Large intestine (tissue), 12 donors: ENCODE measurements at places on chromosomes 4 and X. TPM values are rescaled to one million over a fixed set of nuclear protein-coding genes. Genes with fewer than 3 reads are reported as not detected.

DNA sequence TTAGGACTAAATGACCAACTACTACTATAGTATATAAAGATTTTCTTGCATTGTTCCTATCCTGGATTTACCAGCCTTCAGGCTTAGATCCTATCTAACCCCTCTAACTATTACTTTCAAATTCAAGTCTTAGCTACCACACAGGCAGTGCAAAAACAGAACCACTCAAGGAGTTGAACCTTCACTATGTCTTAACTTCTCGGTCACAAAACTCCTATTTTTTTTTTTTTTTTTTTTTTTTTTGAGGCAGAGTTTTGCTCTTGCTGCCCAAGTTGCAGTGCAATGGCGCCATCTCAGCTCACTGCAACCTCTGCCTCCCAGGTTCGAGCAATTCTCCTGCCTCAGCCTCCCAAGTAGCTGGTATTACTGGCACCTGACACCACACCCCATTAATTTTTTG, 6.3 kb upstream of the FAM200B start:
- no peak for DNase-seq

Gene CTAG1A
- not detected for polyA plus RNA-seq

DNA sequence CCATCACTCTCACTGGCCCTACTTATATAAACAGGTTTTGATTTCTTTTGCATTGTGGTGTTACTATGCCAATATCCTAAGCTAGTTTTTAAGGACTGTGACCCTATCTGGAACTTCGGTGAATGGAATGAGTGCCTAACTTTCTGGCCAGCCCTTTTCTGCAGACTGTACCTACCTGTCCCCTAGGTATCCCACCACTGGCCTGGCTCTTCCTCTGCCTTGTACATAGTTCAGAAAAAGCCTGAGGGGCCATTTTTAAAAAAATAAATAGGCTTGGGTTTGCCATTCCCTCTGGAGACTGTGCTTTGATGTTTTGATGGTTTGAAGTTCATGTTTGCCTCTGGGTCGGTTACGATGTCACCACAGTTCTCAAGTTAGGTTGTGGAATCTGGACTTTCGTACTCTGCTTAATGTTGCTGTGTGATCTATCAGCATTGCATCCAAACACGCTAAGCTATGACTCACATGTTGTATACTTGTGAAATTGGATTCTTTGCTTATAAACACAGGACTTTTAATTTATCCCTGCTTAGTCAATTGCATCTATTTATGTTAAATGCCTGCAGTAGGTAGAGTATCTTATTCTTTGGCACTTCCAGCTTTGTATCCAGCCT, 182.0 kb downstream of the ANKRD50 start:
- DNase-seq: peak; percentile 91

DNA sequence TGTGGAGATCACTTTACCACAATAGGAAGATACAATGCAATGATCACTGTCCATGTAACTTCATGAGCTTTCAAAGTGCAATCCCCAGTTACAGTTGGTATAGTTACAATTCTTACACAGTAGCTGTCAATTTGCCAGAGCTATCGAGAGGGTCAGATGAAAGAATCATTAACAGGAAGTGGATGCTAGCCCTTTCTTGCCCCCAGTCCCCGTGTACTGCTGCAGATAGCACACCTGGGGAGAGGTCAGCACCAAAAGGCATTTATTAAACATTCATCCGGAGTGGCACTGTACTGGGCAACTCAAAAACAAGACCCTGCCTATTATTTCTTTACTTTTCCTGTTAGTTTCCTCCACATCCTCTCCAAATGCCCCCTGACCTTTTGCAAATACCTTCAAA, 47.7 kb downstream of the SOD3 start:
- no peak for DNase-seq

- no peak for DNase-seq
Measured at GRCh38 chr4:92776080-92776479, 472.3 kb downstream of the GRID2 start.

DNA sequence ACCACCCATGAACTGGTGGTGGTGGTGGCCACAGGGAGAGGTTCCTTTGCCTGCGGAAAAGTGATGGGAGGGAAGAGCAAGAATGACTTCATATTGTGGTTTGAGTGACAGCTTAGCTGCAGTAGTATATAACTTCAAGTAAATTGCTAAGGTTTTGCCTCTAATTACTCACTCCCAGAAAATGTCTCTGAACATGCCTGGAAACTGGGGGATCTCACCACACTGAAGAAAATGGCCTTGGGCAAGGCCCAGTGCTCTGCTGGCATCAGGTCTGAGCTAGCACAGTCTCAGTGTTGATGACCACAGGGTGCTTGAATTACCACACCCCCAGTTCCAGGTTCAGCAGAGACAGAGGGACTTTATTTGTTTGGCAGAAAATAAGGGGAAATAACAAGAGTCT, 2085.4 kb downstream of the ARAP2 start:
- no peak for DNase-seq

Gene CDS1
- polyA plus RNA-seq: 59.6 TPM

Gene LRAT
- 1.6 TPM for polyA plus RNA-seq

DNA sequence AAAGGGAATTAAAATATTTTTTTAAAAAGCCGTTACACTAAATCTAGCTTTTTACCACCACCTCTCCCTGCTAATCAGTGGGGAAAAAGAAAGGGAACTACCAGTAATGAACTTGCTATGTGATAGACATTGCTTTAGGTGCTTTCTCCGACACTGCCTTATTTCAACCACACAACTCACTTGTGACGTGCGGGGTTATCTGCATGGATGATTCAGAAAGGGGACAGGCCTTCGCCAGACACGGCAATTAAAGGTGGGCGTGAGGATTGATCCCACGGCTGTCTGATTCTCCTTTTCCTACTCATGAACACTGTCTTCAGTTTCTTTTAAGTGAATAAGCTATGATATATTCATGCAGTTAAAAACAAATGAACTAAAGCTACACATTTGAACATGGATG, 882 bp upstream of the CXCR3 start:
- no peak for DNase-seq

GRCh38 chr4:115126491-115126890, 13.1 kb upstream of the NDST4 start:
- DNase-seq: no peak

GRCh38 chr4:168634276-168634802, 137.5 kb downstream of the PALLD start:
- peak; percentile 44 for DNase-seq

DNA sequence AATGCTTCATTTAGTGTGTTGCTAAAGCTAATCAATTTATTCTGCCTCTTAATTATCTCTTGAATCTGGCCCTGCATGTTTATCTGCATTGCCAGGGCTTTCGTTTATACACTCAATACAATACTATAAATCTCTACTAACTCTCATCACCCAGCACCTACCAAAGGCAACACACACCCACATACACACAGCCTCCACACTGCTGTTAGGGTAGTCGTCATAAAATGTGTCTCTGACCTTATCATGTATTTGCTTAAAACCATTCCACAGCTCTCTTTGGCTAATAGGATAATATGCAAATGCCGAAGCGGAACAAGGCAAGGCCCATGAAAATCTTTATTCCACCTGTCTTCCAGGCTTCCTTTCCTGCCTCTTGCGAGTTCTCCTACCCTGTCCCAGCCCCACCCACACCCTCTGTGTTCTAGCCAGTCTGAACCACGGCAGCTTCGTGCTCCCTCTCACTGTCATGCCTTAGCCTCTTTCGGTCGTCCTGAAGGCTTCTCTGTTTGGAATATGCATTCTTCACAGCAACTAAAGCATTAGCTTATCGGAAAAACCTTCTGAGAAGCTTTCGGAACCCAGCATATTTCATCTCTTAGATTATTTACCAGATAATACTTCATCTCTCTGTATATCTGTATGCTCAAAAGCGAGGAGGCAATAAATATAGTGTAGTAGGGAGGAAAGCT, 333.5 kb downstream of the TENM3 start:
- no peak for DNase-seq

GRCh38 chr4:91325495-91325894, 978.3 kb upstream of the GRID2 start:
- DNase-seq: peak; percentile 22

GRCh38 chr4:174198828-174199227, 84.6 kb downstream of the FBXO8 start:
- DNase-seq: no peak

DNA sequence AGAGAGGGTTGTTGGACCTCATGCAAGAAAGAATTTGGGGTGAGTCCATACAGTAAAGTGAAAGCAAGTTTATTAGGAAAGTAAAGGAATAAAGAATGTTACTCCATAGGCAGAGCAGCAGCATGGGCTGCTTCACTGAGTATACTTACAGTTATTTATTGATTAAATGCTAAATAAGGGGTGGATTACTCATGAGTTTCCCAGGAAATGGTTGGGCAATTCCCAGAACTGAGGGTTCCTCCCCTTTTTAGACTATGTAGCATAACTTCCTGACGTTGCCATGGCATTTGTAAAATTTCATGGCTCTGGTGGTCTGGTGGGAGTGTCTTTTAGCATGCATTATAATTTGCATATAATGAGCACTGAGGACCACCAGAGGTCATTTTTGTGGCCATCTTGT, 16.7 kb downstream of the PPP4R3C start:
- DNase-seq: no peak

DNA sequence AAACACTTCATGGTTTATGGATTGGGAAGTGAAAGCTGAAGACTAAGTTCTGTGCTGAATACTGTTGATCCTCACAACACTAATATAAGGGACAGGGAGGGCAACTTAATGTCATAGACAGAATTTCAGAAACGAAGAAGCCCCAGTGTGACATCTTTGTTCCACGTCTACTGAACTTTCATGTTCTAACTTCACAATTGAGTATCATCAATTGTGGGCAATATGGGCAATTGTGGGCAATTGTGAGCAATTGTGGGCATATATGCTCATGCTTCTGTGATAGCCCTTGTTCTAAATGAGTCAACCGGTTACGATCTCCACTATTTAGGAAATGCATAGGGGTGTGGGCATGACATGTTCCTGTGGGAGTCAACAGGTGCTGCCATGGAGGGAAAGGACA, 33.7 kb downstream of the CYBB start:
- no peak for DNase-seq

Gene TRPC3
- 0.64 TPM for polyA plus RNA-seq

- DNase-seq: no peak
Measured at GRCh38 chrX:637660-638481, 7.3 kb downstream of the SHOX start.

GRCh38 chr4:141155586-141155985, 22.3 kb upstream of the RNF150 start:
- DNase-seq: no peak

- no peak for DNase-seq
Measured at GRCh38 chrX:154749856-154750255, 1.0 kb downstream of the GAB3 start.

Gene AMOT
- 27.7 TPM for polyA plus RNA-seq

DNA sequence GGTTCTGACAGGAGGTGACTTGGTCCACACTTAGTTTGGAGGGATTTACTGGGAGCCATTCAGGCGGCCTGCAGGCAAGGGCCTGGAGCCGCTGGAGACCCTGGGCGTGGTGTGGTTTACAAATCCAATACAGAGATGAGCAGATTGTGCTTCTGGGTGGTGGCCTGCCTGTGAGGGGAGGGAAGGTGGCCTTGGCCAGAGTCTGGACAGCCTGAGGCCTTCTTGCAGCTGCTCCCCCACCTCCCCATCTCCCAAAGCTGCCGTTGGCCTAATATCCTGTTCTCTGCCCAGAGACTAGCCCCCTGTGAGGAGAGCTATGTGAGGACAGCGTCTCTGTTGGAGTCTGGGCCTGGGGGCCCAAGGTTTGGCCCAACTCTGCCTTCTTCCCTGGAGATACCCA, 163.9 kb upstream of the MAMLD1 start:
- DNase-seq: no peak

Gene F9
- not detected for polyA plus RNA-seq

GRCh38 chr4:21470535-21470934, 478.0 kb downstream of the KCNIP4 start:
- DNase-seq: no peak

DNA sequence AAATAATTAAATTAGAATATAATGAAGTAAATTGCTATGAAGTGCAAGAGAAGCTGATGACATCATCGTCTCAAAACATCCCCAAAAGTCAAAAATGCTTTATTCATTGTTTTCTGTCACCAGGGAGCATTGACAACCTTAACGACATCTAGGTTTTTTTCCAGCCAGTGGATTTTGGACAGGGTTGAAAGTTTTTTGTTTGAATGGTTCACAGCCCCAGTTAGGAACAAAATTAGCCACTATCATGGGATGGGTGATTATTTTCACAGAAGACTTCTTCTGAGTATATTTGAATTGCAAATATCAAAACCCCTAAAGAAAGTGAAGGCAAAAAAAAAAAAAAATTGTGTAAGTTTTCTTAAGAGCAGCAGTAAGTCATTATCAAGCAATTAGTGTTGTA, 826.1 kb downstream of the STPG2 start:
- DNase-seq: no peak

Gene KCTD8
- 0.78 TPM for polyA plus RNA-seq

Gene FBXW7
- 19.2 TPM for polyA plus RNA-seq

GRCh38 chrX:17994429-17994828, 133.3 kb upstream of the RAI2 start:
- no peak for DNase-seq

GRCh38 chr4:182846036-182846435, 71.2 kb downstream of the DCTD start:
- DNase-seq: no peak

GRCh38 chr4:90845777-90846176, 718.6 kb downstream of the CCSER1 start:
- DNase-seq: no peak

Gene TEX13D
- not detected for polyA plus RNA-seq

DNA sequence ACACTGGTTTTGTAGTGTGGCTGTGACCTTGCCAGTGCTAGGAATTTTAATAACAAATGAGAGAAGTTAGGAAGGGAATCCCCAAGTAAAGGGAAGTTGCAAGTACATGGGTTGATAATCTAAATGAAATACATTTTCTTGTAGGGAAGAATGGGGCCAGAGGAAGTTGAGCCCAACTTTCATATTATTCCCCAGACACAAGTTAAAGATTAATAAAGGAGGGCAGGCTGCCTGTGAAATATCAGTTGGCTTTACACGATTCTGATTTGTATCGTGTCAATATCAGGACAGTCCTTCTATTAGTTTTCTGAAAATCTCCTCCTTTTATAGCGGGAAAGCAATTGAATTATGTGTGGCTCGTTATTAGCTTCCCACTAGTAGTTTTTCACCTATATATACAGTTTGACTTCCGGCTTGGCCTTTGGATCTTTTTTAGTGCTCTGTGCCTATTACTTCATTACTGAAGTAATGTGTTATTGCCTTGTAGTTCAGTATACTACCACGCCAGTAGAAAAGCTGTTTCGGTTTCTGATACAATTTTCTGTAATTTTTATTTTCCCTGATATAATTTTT, 1.7 kb downstream of the PDLIM5 start:
- peak; percentile 72 for DNase-seq

- no peak for DNase-seq
Measured at GRCh38 chr4:72022553-72022952, 9.2 kb upstream of the NPFFR2 start.

GRCh38 chr4:1087371-1087770, 26.0 kb downstream of the RNF212 start:
- DNase-seq: no peak

Gene RPL10
- 5,173 TPM for polyA plus RNA-seq

GRCh38 chr4:109496875-109497274, 63.2 kb upstream of the MCUB start:
- DNase-seq: no peak

- DNase-seq: no peak
Measured at GRCh38 chr4:90246816-90247215, 119.6 kb downstream of the CCSER1 start.

Gene COX7B2
- not detected for polyA plus RNA-seq

- no peak for DNase-seq
Measured at GRCh38 chr4:128009428-128009827, 44.2 kb downstream of the ABHD18 start.

- no peak for DNase-seq
Measured at GRCh38 chr4:24150034-24150433, 260.2 kb upstream of the PPARGC1A start.

- no peak for DNase-seq
Measured at GRCh38 chrX:105098812-105099211, 121.7 kb downstream of the TEX13A start.
